Stimulated activated CD8-positive, alpha-beta memory T cell treated with anti-CD3 and anti-CD28 coated beads, Interleukin-7, amount 100 ng/mL, for 1 hour (primary cell): ENCODE measurements at places on chromosomes 1 and 21.

DNA sequence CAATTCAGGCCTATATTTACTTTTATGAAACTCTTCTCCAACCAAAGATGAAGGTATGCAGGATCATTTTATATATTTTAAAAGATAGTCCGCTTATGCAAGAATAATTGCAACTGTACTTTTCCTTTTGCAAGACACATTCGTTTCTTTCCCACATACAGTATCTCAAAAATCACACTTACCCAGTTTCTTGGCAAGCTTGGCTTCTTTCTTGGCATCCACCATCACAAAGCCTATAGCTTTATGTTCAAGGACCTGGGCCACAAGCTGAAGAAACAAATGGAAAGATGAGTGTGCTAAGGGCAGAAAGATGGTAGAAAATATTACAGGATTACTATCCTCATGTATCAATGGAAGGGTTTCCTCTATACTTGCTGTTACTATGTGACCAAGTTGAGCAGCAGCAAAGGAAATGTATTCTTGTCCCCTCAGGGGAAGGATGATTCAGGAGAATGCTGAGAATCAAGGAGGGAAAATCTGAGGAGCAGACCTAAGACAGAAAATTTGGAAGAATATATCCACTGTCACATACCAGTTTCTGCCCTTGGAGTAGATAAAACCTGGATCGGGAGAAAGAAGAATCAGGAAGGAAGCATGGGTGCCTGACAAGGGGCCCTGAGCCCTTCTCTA lies 23.8 kb downstream of the CASQ2 start:
- DNase-seq, result no peak

GRCh38 chr1:175735144-175735543 lies 8.3 kb downstream of the TNR start:
- DNase-seq, result no peak

DNA sequence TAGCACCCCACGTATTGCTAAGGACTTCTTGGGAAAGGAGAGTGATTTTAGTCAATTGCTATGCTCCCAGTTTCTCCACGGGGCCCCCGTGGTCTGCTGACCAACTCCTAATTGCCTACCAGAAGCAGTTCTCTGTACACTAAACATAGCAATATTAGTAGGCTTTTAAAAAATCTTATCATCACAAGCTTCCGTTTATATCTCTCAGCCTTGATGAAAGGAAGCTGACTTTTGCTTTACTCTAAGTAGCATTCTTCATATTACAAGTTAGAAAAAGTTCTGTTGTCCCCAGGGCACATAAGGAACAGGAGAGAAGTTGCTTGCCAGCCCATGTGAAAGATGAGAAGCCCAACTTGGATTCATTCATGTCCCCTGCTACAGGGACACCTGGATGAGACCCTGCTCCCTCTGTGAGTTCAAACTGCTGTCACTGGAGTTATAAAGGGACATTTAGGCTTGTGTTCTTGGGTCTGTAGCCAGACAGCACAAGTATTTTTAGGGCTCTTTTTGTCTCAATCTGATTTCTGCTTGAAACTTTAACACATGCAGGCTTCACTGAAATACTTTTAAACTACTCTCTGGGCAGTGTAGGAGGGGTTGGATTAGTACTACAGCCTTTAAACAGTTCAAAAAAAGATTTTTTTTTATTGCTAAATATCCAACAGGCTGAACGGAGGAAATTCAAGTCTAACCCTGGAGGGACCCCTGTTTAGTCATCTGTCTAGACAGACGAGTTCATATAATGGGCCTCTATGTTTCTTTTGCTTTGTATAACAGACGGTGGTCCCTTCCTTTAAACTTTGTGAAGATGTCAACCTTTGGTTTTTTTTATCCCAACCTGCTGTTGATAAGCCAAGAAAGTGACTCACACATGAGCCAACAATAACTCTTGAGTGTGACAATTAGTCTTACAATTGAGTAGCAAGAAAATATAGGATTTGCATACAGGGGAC lies 29.5 kb downstream of the TGFB2 start:
- no peak for DNase-seq

GRCh38 chr1:41122851-41123518 lies 101.5 kb upstream of the SLFNL1 start:
- DNase-seq, result no peak

DNA sequence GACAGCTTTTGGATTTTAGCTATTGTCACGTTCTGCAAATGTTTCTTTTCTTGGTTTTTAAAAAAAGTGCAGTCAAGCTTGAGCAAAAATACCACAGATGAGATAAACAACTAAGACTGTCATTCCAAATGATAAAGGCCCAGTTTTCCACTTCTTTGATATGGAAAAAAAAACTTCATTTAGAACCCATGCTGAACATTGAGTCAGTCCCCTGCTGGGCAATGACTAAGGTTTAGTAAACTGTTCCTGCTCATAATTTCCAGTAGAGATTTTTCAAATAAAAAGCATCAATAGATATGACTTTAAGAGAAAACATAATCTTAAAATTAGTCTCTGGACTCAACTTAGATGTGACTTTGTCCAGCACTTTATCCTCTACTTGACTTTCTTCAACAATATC lies 167.9 kb upstream of the C8B start:
- no peak for DNase-seq

- DNase-seq, result no peak
Observed at GRCh38 chr1:51649593-51650091, 32.8 kb downstream of the OSBPL9 start.
